ENCODE measurements at places on chromosomes 6 and 20.

- DNase-seq = no peak
These were observed 4.3 kb upstream of the COX4I2 start for GRCh38 chr20:31633339-31633914.

- DNase-seq = no peak
These were observed 5.3 kb upstream of the FUCA2 start for GRCh38 chr6:143516690-143517446.

DNA sequence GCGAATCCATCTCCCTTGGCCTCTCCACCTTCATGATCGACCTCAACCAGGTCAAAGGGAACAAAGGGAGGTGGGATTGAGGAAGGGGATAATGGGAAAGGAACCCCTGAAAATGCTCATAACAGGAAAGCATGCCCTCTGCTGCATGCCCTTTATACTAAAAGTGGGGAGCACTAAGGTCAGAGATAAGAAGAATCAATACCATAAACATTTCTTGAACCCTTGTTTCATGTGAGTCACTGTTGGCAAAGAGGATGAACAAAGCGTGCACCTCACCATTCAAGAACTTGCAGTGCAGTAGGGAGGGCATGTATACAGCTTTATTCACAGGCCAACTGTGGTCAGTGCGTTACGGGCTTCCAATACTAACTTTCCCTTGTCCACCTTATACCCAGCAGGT, 1.7 kb upstream of the SAPCD1 start:
- DNase-seq = no peak

DNA sequence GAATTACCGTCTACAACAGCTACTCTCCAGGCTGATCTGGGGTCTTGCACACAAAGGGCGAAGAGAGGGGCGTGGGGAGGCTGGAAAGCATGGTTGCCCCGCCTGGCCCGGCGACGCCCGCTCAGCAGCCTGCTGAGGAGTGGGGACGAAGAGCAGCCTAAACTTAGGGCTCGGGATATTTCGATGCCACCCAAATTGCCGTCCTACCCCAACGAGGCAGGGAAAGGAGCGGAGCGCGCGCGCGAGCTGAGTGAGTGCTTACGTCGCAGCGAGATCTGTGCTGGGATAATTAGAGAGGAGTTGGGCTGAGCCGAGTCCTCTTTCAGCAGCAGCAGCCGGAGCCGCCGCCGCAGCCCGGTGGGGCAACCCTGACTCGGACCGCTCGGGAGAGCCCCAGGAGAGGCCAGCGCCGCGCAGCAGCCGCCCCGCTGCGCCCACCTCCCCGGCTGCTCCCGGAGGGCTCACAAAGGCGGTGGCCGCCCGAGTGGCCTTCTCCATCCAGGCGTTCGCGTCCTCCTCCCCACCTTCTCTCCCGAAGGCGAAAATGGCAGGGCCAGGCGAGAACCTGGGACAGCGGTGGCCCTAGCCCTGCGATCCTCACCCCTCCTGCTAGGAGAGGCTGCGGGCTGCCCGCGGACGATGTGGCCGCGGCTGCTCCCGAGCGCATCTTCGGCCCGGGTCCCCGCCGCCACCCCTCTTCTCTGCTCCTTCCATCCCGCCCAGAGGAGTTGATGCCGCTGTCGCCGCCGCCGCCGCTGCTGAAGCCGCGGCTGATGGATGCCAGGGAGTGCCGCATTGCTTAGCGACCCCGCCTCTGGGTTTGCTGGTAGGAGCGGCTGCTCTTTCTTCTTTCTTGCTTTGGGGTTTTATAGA, at the start of gene CLVS2:
TSS of gene CLVS2 (plus strand) at position 315 of the 873 bp plus-strand sequence. CDS start 1,543 bp downstream, outside the sequence.
- DNase-seq = no peak

GRCh38 chr6:164359036-164359435, 944.5 kb downstream of the QKI start:
- DNase-seq = no peak

- DNase-seq = no peak
These were observed 5.5 kb downstream of the FAM217B start for GRCh38 chr20:59945731-59946130.

DNA sequence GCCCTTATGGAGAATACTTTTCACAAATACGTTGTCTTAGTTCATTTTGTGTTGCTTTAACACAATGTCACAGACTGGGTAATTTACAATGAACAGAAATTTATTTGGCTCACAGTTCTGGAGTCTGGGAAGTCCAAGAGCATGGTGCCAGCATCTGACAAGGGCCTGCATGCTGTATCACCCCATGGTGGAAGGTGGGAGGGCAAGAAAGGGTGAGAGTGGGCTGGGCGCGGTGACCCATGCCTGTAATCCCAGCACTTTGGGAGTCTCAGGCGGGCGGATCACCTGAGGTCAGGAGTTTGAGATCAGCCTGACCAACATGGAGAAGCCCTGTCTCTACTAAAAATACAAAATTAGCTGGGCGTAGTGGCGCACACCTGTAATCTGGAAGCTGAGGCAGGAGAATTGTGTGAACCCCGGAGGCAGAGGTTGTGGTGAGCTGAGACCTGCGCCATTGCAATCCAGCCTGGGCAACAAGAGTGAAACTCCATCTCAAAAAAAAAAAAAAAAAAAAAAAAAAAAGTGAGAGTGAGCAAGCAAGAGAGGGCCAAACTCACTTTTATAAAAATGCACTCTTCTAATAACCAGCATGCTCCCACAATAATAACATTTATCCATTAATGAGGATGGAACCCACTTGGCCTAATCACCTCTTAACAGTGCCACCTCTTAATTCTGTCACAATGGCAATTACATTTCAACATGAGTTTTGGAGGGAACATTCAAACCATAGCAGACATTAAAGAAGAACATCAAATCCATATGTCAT, 36.1 kb downstream of the NCOA7 start:
- DNase-seq = no peak

DNA sequence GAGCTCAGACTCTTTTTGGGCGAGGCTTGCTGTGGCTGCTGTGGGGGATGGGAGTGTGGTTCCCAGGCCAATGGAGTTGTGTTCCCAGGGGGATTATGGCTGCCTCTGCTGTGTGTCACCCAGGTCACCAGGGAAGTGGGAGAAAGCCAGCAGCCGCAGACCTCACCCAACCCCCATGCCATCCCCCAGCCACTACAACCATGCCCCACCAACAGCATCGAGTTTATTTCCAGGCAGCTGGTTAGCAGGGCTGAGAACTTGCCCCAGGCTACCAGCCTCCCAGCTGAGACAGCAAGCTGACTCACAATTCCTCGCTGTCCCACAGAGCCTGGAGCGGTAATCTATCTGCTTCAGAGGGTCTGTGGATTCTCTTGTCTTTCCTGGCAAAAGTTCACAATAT, 331.7 kb downstream of the FRK start:
- no peak for DNase-seq

DNA sequence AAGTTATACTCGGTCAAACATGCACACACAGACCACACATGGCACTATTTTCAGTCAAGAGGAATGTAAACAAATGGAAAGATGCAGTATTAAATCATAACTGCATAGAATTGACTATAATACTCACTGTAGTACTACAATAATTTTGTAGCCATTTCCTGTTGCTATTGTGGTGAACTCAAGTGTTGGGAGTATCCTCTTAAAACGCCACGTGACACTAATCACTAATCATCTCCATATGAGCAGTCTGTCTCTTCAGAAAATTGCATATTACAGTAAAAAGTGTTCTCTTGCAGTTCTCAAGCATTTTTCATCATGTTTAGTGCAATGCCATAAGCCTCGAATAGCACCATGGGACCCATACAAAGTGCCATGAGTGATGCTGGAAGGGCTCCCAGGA, 258.7 kb upstream of the ID4 start:
- DNase-seq = no peak

DNA sequence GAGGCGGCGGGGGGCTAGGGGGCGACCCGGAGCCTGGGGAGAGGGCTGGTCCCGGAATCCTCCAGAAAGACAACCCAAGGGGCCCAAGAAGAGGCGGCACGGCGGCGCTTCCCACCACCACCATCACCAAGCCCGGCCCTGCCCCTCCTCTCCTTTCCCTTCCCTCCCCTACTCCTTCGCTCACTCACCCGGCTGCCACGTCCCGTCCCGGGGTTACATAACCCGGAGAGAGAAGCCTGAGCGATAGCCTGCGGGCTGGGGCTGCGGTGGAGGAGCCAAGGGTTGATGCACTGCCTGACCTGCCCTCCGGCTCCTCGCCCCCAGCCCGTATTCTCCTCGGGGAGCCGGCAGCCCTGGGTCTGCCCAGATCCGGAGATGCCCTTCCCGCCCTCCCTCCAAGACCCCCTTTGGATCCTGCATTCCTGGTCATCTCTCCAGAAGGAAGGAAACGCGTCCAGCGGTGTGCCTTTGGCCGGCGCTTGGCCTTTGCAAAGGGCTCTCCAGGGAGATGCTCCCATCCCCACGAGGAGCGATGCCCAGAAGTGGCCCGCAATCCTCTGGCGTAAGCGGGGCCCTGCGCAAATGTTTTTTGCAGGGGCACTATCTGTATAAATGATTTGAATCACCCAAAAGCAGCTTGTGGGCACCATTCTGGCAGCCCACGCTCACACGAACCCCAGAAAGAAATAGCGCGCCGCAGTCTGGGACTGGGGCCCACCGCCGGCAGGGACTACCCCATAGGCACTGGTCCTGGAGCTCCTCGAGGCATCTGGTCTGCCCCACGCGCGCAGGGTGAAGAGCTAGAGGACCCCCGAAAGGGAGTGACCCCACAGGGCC, 4.6 kb upstream of the CPXM1 start:
- no peak for DNase-seq

GRCh38 chr6:14964556-14965270, 281.2 kb upstream of the JARID2 start:
- DNase-seq = no peak

- no peak for DNase-seq
These were observed 59.5 kb downstream of the NINL start for GRCh38 chr20:25525867-25526266.

GRCh38 chr6:55794136-55794812, 81.1 kb downstream of the BMP5 start:
- no peak for DNase-seq

DNA sequence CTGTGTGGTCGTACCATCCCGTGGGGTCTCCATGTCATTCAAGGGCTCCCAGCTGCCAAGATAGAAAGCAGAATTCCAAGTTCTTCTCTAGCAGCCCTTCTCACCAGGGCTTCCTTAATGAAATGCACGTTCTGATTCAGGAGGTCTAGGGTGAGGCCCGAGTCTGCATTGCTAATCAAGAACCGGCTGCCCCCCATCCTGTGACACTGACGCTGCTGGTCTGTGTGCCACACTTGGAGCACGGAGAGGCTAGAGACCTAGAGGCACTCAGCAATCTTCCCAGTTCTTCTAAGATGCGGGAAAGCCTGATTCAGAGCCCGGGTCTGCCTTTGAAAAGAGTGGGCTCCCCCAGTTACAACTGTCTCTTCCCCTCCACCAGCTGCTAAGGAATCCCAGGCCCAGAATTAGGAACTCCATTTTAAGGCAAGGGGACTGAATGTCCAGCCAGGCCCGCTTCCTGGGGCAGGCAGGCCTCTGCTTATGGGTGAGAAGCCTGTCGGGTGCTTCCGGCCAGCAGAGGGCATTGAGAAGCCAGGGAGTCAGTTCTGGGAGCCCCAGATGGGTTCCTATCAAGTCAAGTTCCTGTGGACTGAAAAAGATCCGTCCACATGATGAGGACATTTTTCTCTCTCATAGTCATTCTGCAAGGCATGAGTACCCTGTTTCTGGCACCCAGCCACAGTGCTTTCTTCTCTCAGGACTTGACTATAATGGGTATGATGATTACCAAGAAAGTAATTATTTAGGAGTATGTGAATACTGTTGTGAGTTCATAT, 69.8 kb upstream of the RIN2 start:
- DNase-seq = no peak

DNA sequence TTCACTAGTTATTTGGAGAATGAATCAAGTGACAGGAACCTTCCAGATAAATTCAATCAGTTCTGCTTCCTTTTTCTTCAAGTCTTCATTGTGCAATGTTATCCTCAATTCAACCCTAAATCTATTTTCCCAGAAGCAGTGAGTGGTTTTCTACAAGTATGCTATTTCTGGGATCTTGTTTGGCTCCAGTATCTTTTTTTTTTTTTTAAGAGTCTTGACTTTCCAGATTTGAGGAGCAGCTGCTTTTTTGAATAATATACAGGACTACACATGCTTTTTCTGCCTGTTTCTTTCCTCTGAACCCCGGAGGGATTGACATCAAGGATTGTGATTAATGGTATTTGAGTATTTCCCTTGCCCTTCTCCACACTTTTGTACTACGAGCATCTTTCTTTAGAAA, 339.2 kb upstream of the JAG1 start:
- DNase-seq = no peak

- DNase-seq = no peak
These were observed 13.4 kb downstream of the FOXC1 start for GRCh38 chr6:1622851-1623768.

GRCh38 chr6:169119669-169120068, 134.0 kb downstream of the THBS2 start:
- no peak for DNase-seq
